ENCODE measurements at places on chromosomes 5 and 9. TPM values are rescaled to one million over a fixed set of nuclear protein-coding genes. Genes with fewer than 3 reads are reported as not detected.

GRCh38 chr5:80216753-80217596 lies 38.9 kb downstream of the SERINC5 start:
- peak overlapping the region; percentile 88 for H3K27ac ChIP-seq
- peaks cover 52% of the 10 kb centered on the region for H3K4me1 ChIP-seq
- no peaks in the 10 kb centered on the region for H3K27me3 ChIP-seq
- no peak overlapping the region for H3K4me3 ChIP-seq

- H3K4me3 ChIP-seq = no peak overlapping the region
- no peak overlapping the region for H3K27ac ChIP-seq
- H3K4me1 ChIP-seq = peaks cover 11% of the 10 kb centered on the region
- H3K27me3 ChIP-seq = no peaks in the 10 kb centered on the region
These were observed 547.6 kb downstream of the RAB3C start for GRCh38 chr5:59130431-59130830.

- no peaks in the 10 kb centered on the region for H3K4me1 ChIP-seq
- H3K27me3 ChIP-seq = no peaks in the 10 kb centered on the region
- H3K27ac ChIP-seq = no peak overlapping the region
These were observed 95.0 kb downstream of the DMAC1 start for GRCh38 chr9:7704543-7704942.

DNA sequence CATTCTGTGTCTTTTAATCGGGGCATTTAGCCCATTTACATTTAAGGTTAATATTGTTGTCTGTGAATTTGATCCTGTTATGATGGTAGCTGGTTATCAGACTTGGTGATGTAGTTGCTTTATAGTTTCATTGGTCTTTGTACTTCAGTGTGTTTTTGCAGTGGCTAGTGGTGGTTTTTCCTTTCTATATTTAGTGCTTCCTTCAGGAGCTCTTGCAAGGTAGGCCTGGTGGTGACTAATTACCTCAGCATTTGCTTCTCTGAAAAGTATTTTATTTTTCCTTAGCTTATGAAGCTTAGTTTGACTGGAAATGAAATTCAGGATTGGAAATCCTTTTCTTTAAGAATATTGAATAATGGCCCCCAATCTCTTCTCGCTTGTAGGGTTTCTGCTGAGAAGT lies 156.9 kb downstream of the CNTLN start:
- H3K4me1 ChIP-seq = no peaks in the 10 kb centered on the region
- H3K36me3 ChIP-seq = no peaks in the 10 kb centered on the region
- H3K27ac ChIP-seq = no peak overlapping the region
- no peaks in the 10 kb centered on the region for H3K27me3 ChIP-seq
- DNase-seq = no peak

GRCh38 chr5:104111632-104112031 lies 549.0 kb upstream of the NUDT12 start:
- H3K27ac ChIP-seq = no peak overlapping the region
- no peak overlapping the region for H3K4me3 ChIP-seq
- DNase-seq = no peak
- H3K27me3 ChIP-seq = no peaks in the 10 kb centered on the region
- no peaks in the 10 kb centered on the region for H3K36me3 ChIP-seq

GRCh38 chr9:68804911-68805889 lies 100.2 kb downstream of the PIP5K1B start:
- peaks cover 91% of the 10 kb centered on the region for H3K27me3 ChIP-seq
- no peak for DNase-seq
- H3K27ac ChIP-seq = no peak overlapping the region
- no peaks in the 10 kb centered on the region for H3K36me3 ChIP-seq

- H3K4me3 ChIP-seq = no peak overlapping the region
- no peak for DNase-seq
- no peaks in the 10 kb centered on the region for H3K27me3 ChIP-seq
- peak overlapping the region; percentile 11 for H3K27ac ChIP-seq
These were observed 4.5 kb downstream of the RACK1 start for GRCh38 chr5:181239062-181239663.

DNA sequence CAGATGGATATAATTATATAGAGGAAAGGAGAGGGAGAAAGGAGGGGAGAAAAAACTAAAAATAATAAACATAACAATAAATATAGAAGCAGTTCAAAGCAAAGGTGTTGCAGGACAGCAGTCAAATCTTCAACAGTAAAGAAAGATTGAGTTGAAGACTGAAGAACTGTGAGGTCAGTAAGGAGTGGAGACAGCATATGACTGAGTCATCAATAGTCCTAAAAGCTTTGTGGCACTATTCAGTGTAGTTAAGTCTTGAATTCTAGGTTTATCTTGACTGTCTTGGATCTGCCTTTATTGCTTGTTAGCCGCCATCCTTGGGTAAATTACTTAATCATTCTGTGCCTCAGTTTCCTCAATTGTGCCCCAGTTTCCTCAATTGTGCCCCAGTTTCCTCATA lies 137.0 kb downstream of the MRPS30 start:
- H3K36me3 ChIP-seq = no peaks in the 10 kb centered on the region
- H3K27ac ChIP-seq = no peak overlapping the region
- no peak overlapping the region for H3K4me3 ChIP-seq
- no peaks in the 10 kb centered on the region for H3K27me3 ChIP-seq

DNA sequence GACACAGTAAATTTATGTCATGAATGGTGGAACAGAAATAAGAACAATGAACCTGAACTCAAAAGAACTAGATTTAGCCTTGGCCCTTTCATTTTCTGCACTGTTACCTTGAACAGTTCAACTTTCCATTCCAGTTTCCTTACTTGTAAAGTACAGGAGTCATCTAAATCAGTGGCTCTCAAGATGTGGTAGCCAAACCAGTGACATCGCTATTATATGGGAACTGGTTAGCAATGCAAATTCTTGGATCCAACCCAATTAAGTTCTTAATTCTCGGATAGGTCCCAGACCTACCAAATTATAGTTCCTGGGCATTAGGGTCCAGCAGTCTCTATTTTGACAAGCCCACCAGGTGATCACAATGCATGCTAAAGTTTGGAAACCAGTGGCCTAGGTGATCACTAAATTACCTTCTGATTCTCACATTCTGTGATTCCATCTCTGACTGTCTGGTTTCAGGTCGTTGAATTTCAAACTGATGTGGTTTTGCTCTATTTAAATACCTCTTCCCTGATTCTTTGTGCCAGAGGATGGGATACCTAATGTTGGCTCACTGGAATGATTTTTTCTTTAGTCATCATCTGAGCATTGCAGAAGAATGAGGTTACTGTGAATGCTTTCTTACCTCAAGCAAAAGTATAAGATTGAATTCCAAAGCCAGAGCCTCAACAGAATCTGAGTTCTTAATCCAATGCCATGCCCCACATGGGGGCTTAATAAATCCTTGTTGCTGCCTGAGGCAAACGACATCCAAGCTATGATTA lies 253.8 kb downstream of the ENC1 start:
- no peaks in the 10 kb centered on the region for H3K27me3 ChIP-seq
- peak; percentile 9 for DNase-seq
- H3K27ac ChIP-seq = peak overlapping the region; percentile 88

DNA sequence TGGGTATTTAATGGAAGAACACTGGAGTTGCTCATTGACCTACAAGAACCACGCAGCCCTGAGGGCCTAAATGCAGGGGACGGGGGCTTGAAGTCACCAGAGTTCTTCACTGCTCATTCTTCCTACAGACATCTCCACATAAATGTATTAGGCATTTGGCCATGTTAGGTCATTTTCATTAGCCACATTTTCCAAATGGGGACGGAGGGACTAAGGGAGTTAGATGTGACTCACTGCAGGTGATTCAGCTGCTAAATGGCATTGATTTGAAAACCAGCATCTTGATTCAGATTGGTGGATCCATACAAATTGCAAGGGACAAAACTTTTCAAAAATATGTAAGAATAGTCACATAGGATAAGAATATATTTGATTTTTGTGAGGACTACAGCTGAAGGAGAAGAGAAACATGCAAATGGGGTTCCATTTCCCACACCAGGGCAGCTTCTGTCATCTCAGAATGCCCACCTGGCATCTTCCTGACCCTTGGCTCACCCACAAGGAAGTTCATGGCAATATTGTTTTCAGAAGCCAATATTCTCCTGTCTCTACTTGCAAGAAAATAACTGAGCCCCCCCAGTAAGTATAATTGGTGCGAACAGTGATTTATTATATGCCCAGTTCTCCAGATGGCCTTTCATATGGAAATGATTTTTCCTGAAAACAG lies 264.8 kb downstream of the DOCK8 start:
- H3K4me3 ChIP-seq = no peak overlapping the region
- H3K27ac ChIP-seq = no peak overlapping the region
- peaks cover 8% of the 10 kb centered on the region for H3K4me1 ChIP-seq
- H3K36me3 ChIP-seq = no peaks in the 10 kb centered on the region
- DNase-seq = no peak

DNA sequence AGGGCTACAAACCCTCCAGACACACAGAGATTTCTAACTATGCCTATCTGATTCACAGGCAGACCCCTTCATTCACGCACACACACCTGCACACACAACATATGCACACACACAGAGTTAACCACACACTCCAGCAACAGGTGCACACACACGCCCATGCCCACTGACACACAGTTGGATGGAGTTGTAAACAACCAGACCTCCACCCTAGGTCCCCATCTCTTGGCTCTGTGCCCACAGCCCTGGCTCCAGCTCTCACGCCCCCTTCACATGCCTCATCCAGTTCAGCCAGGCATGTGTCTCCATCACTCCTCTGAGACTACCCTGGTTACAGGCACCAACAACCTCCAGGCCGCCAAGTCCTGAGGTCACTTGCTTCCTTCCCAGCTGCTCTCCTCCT lies 61.1 kb downstream of the PSD2 start:
- no peaks in the 10 kb centered on the region for H3K36me3 ChIP-seq
- H3K4me3 ChIP-seq = no peak overlapping the region
- no peak for DNase-seq
- H3K27me3 ChIP-seq = peaks cover 16% of the 10 kb centered on the region

DNA sequence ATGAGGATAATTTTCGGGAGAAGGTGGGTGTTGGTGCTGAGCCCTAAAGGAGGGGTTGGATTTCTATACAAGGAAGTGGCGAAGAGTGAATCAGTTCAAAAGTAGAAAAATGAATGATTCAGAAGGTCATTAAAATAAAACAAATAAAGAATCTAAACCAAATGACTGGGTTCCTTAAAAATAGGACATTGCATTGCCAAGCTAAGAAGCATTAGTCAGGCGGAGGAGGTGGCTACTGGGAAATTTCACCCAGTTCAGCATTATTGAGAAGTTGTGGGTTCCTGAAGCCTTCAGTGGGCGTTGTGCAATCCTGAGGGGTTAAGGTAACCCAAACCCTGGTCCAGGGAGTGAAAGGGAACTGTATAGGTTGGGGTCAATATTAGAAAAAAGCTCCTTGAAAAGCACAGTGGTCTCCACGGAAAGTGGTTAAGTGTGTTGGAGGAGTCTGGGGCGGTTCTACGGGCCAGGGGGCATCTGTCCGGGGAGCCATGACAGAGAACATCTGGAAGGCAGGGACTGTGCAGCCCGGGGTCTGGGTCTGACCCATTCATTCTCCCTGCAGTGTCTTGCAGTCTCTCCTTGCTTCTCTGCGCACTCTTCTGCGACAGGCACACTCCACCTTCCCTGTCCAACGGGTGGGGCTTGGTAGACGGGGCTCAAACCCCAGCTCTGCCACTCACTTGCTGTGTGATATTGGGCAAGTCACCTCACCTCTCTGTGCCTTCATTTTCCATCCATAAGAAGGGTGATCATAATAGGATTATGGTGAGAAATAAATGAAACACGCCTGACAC lies 27.6 kb upstream of the DUSP1 start:
- H3K27ac ChIP-seq = peak overlapping the region; percentile 97
- peaks cover 68% of the 10 kb centered on the region for H3K4me1 ChIP-seq
- DNase-seq = peak; percentile 94
- H3K27me3 ChIP-seq = no peaks in the 10 kb centered on the region
- no peaks in the 10 kb centered on the region for H3K36me3 ChIP-seq

NPR3 gene
- 2.2 TPM for total RNA-seq

PDE8B gene
- total RNA-seq = 1.8 TPM

OR13J1 gene
- not detected for total RNA-seq

CDC20B gene
- not detected for total RNA-seq

SPATA31E1 gene
- total RNA-seq = not detected

GFRA3 gene
- not detected for total RNA-seq

IL13 gene
- total RNA-seq = not detected

TAF11L8 gene
- total RNA-seq = not detected

SLC36A3 gene
- not detected for total RNA-seq

Measured in PC-9 (cell line).